Activated naive CD4-positive, alpha-beta T cell (primary cell): ENCODE measurements at places on chromosomes 7 and 10.

DNA sequence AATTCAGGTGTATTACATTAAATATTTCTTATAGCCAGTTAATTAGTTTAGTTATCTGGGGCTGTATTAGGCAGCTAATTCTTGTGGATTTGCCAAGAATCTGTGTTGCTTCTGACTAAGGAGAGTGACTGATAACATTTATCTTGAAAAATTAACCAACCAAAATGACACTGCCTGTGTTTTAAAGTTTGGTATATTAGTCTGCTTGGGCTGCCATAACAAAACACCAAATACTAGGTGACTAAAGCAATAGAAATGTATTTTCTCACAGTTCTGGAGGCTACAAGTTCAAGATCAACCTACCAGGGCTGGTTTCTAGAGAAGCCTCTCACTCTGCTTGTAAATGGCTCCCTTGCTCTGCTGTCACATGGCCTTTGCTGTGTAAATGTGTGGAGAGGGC, 12.9 kb downstream of the EXOC4 start:
- no peak for DNase-seq

DNA sequence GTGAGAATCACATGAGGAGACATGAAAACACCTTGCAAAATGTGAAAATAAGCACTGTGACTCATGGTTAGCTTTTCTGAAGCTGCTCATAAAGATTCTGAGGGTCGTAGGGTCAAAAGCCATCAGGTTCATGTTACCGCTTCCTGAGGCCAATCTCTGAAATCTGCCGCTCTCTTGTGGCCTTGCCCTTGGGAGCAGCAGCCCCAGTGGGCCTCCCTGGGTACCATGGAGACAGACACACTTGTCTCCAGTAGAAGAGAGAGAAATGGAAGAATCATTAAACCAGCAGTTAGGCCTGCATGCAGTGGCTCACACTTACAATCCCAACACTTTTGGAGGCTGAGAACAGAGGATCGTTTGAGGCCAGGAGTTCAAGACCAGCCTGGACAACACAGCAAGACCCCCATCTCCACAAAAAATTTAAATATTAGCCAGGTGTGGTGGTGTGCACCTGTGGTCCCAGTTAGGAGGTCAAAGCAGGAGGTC, 42.8 kb downstream of the NIPSNAP2 start:
- no peak for DNase-seq

GRCh38 chr10:133462512-133463305, 9.0 kb downstream of the SCART1 start:
- no peak for DNase-seq

DNA sequence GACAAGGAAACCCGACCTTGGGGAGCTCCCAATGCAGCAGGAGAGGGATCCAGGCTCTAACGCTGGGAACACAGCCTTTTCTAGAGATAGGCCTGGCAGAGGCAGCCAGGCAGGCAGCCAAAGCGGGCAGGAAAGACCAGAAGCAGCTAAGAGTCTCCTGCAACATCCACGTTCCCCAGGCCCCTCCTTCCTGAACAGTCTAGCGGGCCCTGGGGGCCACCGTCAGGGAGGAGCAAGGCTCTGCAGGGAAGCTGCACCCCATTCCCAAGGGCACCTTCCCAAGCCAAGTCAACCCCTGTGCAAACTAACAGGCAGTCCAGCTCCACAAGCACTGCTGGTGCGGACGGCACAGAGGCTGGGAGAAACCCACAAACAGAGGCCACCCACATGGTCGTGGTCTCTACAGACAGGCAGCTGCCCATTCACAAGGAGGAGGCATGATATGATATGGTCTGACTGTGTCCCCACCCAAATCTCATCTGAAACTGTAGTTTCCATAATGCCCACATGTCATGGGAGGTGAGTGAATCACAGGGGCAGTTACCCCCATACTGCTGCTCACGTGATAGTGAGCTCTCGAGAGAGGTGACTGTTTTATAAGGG, 115.7 kb downstream of the MAD1L1 start:
- no peak for DNase-seq

- no peak for DNase-seq
These were observed 218.1 kb upstream of the FOXP2 start for GRCh38 chr7:114196517-114196916.

- no peak for DNase-seq
These were observed 102.3 kb upstream of the PPIF start for GRCh38 chr10:79244841-79245504.

- DNase-seq, result no peak
These were observed 8.9 kb downstream of the PNLIP start for GRCh38 chr10:116554628-116555027.

DNA sequence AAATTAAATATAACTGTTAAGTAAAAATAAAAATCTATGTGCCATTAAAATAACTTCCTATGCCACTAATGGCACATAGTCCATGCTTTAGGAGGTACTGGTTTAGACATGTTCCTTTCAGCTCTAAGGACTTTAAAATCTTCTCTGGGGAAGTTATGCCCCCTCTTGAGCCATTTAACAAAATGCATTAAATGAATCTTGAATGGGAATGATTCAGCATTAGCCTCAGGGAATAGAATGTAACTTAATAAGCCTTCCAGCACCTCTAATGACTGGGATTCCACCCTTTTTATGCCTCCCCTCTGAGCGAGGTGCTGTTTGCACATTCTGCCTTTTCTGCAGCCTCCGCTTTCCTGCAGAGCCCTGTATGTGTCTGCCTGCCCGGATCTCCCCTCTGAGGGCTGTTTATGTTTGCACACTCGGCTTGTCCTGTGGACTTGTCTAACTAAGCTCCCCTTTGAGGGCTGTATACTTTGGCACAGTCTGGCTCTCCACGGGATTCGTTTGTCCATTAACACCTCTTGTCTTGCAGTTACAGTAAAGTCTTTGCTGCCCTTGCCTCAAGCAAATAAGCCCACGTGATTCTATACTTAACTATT, 108.4 kb upstream of the HPS1 start:
- no peak for DNase-seq

GRCh38 chr10:76211691-76212090, 780.3 kb downstream of the LRMDA start:
- no peak for DNase-seq

GRCh38 chr10:78182841-78183240, 149.2 kb downstream of the RPS24 start:
- DNase-seq, result no peak

GRCh38 chr7:36986948-36987724, 262.8 kb upstream of the AOAH start:
- peak; percentile 28 for DNase-seq

GRCh38 chr10:60834401-60834800, 56.1 kb downstream of the CDK1 start:
- no peak for DNase-seq

GRCh38 chr10:26869528-26869927, 8.8 kb upstream of the ABI1 start:
- DNase-seq, result no peak

DNA sequence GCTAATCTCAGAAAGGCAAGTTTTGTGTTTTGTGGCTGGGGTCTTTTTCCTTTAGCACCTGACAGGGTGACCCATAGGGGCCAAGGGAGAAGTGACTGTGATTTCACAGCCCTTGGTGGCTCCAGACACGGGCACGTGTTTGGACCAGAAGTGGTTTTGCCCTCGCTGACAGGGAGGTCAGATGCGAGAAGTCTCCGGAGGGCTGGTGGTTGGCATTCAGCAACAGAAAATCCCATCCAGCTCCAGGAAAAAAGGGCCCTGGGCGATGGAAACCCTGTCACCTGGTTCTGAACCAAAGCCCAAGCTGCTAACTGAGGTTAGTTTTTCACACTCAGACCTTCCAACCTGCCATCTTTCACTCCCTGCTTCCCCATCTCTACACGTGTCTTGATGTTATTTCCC, 272.9 kb downstream of the TRIL start:
- DNase-seq, result no peak

DNA sequence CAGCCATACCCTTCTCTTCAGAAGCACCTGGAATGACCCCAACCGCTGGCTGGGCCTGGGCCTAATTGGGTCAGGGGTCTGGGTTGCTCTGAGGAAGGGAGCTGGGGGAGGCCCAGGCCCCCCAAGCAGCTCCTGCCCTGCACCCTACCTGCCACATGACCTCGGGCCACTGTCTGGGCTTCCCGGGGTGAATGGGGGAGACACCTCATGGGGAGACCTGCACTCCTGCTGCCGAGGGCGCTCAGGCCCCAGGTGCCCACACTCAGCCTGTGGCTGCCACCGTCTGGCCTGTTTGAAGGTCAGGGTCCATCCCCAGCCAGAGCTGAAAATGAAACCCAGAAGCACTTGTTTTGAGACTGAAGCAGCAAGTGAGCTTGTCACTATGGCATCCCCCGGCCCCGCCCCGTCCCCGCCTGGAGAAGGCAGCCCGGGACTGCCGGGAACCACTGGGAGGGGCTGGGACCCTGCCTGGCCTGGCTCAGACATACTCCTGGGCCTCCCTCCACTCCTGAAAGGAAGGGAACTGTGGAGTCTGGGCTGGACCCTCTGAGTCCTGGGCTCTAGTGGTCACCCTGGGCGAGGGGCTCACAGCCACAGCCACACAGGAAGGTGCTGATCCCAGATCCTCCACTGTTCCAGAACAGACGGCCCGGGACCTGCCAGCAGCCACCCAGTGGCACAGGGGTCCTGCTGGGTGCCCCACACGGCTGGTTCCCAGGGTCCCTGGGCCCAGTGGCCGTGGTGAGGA, 7.4 kb upstream of the MICALL2 start:
- no peak for DNase-seq

GRCh38 chr10:6920072-6921019, 340.3 kb upstream of the PRKCQ start:
- DNase-seq, result peak; percentile 33

DNA sequence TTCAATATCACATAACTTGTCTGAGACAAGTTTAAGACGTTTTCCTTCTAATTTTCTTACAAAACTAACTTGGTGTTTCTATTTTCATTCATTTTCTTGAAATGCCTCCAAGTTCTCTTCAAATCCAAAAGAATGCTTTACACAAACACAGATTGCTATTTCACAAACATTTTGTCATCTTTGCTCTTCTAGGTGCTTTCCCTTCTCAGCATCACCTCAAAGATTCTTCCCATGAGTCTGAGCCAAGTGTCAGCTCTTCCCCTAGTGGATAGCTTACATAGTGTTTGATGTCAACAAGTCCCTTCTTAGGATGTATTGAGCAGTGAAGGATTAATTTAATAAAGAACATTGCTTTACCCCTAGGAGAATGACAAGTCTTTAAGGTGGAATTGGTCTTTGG, 38.1 kb upstream of the SEMA3A start:
- no peak for DNase-seq

- no peak for DNase-seq
These were observed 130.3 kb upstream of the POT1 start for GRCh38 chr7:125059861-125060456.

GRCh38 chr10:86970982-86971231, 2.6 kb downstream of the ADIRF start:
- no peak for DNase-seq

- no peak for DNase-seq
These were observed 29.3 kb upstream of the GGCT start for GRCh38 chr7:30533886-30534285.

GRCh38 chr10:103491729-103492364, 1.7 kb upstream of the NEURL1 start:
- no peak for DNase-seq

DNA sequence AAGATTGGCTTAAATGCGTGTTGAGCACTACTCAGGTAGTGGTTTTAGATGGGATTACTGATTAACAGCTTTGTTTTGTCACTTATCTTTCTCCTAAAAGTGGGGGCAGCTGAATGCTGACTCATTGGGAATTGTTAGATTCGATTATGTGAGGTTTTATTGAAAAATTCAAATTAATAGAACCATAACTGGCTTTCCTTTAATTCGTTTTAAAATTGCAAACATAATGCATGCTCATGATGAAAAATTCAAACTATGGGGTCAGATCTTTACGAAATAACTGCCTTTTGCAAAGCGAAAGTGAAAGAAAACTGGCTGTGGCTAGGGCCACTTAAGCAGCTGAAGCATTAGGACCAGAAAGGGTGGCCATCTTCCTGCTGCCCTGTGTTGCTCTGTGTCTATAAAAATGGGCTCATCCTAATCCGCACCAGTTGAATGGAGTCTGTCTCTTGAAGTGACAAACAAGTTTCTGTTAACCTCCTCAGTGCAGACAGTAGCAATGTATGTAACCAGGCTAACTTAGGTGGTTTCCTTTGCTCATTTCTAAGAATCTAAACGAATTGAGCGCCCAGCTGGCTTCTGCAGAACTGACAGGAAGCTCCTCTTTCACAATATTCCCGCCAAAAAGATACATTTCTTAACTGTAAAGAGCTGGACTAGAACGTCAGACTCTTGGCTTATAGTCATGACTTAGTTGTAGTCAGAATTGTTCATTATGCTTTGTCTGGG, 27.8 kb downstream of the DENND10 start:
- no peak for DNase-seq

- DNase-seq, result no peak
These were observed 126.8 kb downstream of the EGFR start for GRCh38 chr7:55145606-55146005.

GRCh38 chr10:103688491-103688890, 166.9 kb downstream of the SH3PXD2A start:
- DNase-seq, result no peak

GRCh38 chr7:1290026-1290678, 57.5 kb downstream of the UNCX start:
- DNase-seq, result peak; percentile 11

GRCh38 chr10:20300735-20301134, 484.5 kb downstream of the PLXDC2 start:
- DNase-seq, result no peak

GRCh38 chr10:122421054-122421625, 33.3 kb upstream of the ARMS2 start:
- no peak for DNase-seq

GRCh38 chr10:128008521-128009250, 101.8 kb downstream of the PTPRE start:
- DNase-seq, result no peak

- no peak for DNase-seq
These were observed 49.5 kb upstream of the CREB5 start for GRCh38 chr7:28362812-28363211.

- DNase-seq, result no peak
These were observed 117.1 kb downstream of the ANKRD26 start for GRCh38 chr10:26983156-26983555.

DNA sequence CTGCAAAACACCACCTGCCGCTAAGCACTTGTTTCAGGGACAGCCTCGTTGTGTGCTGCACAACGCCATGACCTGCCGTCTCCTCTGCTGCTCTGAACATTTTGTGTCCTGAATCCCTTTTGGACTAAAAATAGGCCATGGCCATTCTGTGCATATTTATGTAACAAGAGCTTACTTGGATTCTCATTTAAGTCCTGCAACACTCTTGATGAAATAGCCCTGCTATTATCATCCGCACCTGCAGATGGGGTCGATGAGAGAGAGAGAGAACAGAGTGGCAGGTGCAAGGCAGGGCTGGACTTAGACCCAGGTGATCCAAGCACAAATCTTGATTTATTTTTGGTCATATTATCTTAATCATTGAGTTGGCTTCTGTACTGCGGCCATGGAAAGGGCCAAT, 121.2 kb upstream of the PRKCQ start:
- no peak for DNase-seq

DNA sequence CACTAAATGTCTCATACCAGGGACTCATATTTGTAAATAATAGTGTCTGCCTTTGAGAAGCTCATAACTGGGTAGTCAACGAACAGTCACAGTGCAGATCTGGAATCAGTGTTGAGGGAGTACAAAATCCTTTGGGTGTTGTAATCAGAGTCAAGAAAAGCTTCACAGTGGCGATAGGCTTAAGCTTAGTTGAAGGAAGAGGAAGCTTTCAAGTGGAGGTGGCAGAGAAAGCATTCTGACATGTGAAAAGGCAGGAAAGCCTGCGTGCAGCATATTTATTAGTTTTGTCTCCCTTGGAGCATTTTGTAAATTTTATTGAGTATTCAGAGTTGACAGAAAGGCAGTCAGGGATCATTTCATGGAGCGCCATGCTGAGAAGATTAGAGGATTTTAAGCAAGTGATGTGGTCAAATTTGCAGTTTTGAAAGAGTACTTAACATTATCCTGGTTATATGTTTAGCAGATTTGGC, 104.9 kb downstream of the ADK start:
- no peak for DNase-seq
